ENCODE measurements at places on chromosomes 2 and 18.

- DNase-seq, result no peak
Observed at GRCh38 chr18:58249712-58250111, 205.7 kb downstream of the NEDD4L start.

DNA sequence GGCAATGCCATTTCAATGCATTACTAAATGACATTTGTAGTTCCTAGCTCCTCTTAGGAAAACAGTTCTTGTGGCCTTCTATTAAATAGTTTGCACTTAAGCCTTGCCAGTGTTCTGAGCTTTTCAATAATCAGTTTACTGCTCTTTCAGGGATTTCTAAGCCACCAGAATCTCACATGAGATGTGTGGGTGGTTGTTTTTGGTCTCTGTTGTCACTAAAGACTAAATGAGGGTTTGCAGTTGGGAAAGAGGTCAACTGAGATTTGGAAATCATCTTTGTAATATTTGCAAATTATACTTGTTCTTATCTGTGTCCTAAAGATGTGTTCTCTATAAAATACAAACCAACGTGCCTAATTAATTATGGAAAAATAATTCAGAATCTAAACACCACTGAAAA is 45.3 kb downstream of the HADHB start:
- DNase-seq, result no peak

GRCh38 chr2:237547841-237548416 is 18.4 kb upstream of the PRLH start:
- no peak for DNase-seq

GRCh38 chr2:14713248-14713647 is 80.7 kb downstream of the LRATD1 start:
- DNase-seq, result no peak

DNA sequence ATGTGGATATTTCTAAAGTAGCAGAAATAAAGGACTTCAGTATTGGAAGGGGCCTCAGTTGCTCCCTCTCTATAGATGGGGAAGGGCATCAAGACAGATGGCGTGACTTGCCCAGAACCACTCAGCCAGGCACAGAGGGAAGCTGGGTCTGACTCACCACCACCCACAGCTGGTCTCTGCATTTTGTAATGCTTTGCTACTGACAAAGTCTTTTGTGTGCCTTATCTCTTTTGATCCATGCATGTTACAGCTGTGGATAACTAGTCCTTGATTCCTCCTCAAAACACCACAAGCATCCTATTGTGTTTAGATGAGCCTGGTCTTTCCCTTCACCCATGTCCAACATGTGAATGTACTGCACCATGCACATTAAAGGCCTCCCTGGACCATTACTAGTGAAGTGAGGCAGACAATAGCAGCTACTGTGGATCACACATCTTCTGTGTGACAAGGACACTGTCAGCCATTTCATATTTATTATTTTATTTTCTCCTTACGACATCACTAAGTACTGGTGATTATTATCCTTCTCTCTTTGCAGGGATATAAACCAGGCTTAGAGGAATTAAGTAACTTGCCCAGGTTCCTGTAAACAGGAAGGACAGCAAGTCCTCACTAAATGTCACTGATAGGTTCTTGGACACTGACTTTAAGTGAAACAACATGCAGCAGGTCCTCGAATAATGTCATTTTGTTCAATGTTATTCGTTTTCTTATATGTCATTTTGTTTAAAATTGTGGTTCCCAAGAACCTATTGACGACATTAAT is 29.6 kb upstream of the IL37 start:
- peak; percentile 91 for DNase-seq

DNA sequence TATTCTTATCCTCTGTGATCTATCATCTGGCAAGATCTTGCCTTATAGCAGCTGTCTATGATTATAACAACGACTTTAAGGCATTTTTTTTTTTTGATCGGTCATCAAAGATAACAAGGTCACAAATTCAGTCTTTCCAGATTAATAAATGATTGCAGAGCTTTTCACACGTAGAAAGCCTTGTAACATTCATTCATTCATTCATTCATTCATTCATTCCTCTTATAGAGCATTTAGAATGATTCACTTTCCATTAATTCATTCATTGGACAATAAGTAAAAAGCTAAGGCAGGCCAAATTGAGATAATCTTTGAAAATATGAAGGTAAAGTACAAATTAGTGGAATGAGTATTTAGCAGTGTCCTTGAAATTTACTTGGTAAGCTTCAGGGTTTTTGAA is 223.7 kb downstream of the NUP35 start:
- DNase-seq, result no peak

DNA sequence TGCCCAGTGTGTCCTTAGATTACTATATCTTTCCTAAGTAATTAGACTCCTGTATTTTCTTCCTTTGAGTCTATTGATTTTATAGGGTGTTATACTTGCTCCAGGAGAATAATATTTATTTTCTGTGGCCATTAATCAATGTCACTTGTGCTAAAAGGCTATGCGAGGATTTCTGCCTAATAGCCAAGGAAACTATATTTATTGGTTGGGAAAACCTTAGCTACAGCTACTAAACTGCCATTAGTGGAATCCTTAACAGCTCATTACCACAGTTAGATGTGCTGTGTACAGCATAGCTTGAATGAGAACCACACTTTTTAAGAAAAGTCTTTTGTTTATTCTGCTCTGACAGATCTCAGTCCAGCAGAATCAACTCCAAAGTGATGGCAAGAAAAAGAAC is 537.3 kb downstream of the ERBB4 start:
- no peak for DNase-seq

DNA sequence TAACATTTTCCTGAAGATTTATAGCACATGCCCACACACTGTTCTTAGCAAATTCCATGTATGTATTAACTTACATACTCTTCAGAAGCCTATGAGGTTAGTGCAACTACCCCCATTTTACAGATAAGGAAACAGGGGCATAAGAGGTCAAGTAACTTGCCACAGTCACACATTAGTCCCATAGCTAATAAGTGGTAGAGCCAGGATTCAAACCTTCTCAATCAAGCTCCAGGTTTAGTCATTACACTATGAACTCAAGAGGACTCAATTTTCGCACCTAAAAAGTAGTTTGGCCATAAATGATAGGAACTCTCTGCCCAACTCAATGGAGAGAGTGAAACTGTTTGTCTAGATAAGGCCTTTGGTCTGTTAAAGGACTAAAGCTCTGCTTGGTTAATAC is 9.7 kb upstream of the RIF1 start:
- DNase-seq, result no peak

- DNase-seq, result no peak
Observed at GRCh38 chr2:216737676-216738075, 42.3 kb upstream of the IGFBP5 start.

DNA sequence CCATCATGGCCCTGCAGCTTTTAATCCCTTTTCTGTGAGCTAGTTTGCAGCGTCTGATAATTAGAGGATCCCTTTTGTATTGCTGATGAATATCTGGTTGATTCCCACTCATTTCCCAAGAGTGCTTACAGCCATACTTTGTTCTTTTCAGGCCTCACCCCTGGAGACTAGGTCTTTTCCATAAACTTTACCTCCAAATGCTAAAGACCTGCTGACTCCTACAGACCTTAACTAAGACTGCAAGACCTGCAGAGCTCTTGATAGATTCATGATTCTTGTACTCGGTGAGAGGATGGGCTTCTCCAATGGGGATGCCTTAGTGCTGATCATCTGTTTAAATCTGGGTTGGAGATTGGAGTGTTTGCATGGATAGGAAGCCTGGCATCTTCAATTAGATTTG is 33.1 kb upstream of the DYNAP start:
- DNase-seq, result no peak

GRCh38 chr2:140797718-140798117 is 1333.1 kb downstream of the LRP1B start:
- peak; percentile 1 for DNase-seq

DNA sequence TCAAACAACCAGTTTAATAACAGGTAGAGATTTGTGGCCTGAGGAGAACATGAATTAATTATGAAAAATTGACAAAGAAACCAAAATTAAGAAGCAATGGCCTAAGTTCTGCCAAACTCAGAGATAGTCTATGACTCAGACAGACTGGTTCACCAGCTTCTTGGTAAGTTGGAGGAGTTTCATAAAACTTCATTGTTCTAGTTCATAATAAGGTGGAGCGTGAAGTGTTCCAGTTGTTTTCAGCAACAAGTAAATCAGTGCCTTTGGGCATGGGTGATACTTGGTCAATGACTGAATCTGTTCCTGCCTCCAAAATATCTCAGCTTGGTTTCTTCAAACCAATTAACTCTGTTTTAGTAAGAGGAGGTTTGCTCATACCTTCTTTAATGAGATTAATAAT is 40.0 kb downstream of the SLC40A1 start:
- DNase-seq, result no peak

DNA sequence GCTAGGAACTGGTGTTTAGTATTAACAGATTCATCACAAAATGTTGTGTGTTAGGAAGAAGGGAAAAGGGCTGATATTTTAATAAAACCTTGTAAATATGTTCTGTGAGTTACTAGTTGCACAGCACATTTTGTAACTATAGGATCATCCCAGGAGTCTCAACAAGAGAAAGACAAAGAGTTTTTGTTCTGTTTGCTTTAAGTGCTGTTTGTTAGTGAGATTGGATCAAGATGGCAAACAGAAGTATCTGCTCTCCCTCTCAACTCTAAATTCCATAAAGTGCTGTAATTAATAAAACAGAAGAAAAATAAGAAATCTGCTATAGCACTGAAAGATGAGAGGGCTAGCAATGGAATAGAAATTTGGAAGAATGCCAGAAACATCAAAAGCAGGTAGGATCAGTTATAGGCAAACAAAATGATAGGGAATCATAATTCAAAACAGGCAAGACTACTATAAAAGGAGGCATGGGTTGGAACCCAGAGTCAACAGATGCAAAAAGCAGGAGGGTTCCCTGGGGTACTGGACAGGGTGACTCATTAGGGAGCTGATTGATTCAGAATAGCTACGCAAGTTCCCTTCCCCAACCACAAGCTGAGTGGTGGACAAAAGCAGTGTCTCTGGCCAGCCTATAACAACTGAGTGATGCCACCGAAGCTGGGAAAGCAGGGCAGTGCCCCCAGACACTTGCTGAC is 75.8 kb downstream of the DYNC1I2 start:
- DNase-seq, result no peak

DNA sequence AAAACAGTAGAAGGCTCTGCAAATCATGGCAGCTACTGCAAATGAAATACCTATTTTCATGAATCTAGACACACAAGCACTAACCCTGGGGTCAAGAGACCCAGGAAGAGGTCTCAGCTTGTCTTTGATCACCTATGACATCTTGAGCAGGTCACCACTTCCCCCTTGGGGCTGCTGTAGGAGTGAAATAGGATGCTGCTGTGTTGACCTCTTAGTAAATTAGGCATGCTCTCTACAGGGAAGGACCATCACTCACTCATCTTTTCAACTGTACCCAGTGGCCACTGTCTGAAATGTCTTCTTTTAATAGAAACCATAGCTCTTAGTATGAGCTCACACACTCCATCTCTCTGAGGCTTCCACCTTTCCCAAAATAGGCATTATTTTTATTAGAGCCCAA is 83.8 kb downstream of the NCK2 start:
- peak; percentile 16 for DNase-seq

DNA sequence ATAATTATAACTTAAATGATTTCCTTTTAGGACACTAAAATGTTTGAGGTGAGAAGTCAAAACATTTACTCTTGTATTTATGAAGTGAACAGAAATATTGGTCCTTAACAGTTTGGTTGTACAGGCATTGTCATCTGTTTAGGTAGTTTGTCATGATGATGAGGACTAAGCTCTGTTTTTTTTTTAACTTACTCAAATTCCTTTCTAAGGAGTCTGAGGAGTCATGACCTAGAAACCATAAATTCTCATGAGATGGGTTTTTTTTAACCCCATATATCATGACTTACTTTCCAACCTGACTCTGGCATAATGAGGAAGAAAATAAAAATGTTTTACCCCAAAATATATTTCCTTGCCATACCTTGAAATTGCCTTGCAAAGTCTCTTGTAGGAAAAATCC is 1176.2 kb downstream of the SUCLG1 start:
- no peak for DNase-seq
